Stimulated activated CD8-positive, alpha-beta memory T cell treated with anti-CD3 and anti-CD28 coated beads, Interleukin-4, amount 100 ng/mL, for 24 hours (primary cell): ENCODE measurements at places on chromosomes 2 and 18.

DNA sequence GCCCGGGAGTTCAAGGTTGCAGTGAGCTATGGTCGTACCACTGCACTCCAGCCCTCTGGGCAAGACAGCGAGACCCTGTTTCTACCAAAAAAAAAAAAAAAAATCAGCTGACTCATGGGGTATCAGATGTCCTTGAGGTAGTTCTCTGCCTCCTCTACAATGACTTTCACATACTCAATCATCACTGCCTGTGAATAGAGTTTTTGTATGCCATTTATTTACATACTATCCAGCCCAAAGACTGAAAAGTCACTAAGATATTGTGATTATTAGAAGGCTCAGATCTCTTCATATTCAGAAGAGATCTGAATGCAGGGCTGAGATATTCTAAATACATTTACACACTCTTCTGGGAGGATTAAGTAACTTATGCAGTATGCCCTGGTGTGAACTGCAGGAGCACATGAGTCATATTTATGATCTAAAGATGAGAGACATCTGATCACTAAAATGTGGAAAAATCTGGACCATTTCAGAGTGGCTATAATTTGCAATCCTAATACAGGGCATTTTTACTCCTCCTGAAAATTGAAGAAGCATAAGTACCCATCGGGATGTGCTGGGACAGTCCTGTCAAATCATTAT lies 38.9 kb downstream of the KLF7 start:
- DNase-seq, result no peak

GRCh38 chr2:105037572-105038382 lies at the start of gene MRPS9:
MRPS9 (plus strand) TSS chr2:105038069; CDS start chr2:105038093, 24 bp downstream.
- peak; percentile 98 for DNase-seq

- DNase-seq, result no peak
Measured at GRCh38 chr18:51133580-51134160, 63.8 kb downstream of the MEX3C start.

DNA sequence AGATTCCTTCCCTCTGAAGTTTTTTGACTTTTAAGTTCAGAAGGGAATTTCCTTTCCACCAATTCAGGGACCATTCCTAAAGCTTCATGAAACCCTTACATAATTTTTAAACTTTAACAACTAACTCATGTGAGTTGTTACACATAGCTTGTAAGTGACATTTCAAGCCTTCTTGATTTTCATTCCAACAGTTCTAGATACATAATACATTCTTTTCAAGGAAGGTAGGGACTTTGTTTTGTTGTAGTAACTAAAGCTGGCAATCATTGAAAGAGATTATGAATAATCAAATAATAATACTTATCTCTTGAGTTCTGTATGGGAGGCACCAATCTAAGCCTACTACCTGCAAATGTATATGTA lies 45.4 kb downstream of the SETBP1 start:
- no peak for DNase-seq

GRCh38 chr18:50401295-50401694 lies 26.4 kb downstream of the SKA1 start:
- no peak for DNase-seq

- no peak for DNase-seq
Measured at GRCh38 chr2:19776941-19777514, 124.8 kb downstream of the TTC32 start.
